GM12864 (cell line): ENCODE measurements at places on chromosomes 7 and 10.

- DNase-seq: no peak
Measured at GRCh38 chr10:98251399-98251798, 16.6 kb downstream of the LOXL4 start.

DNA sequence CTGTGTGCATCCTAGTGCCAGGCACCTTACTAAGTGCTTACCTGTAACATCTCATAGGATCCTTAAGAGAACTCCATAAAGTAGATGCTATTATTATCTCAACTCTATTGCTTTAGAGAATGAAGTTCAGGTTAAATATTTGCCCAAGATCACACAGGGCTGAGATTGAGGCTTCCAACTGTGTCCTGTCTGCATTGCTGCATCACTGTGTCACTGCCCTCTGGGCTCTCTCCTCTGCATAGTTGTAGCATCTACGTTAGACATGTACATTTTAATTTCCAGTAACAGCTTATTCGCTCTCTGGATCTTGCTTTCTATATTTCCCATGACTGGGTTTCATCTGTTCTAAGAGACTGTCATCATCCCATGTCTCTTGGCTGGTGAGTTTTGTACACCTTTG lies 63.6 kb upstream of the FZD8 start:
- no peak for DNase-seq

- DNase-seq: no peak
Measured at GRCh38 chr7:70698219-70698832, 433.6 kb upstream of the GALNT17 start.

DNA sequence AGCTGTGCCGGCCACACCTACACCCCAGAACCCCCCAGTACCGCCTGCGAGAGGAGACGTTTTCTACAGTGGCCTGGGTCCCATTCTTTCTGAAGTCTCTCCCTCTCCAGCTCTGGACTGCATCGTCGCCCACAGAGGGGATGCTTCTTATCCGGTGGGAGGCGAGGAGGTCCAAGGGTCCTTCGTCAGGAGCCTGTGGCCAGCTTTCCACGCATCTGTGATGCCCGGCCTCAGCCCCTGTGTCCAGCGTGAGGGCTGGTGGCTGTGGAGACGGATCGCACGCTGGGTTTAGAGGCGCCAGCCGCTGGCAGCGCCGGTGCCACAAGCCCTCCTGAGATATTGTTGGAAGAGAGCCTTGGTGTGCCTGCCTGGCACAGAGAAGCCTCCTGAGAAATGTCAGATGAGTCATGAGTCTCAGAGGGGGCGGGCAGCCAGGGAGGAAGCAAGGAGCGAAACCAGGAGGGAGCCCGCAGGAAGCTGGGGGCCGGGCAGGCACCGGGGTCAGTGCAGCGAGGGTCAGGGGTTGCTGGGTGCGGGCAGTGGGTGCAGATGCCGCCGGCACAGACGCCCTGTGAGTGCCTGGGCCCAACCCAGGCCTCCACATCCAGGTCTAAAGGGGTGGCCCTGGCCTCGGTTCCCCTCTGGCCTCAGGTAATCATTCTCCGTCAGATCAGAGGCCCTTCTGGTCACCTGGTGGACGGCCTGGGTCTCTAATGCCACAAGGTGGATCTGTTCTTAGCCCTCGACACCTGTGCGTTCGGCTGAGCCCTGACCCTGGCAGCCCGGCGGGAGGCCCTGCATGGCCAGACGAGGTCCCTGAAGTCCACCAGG lies 86.0 kb upstream of the DIP2C start:
- no peak for DNase-seq

DNA sequence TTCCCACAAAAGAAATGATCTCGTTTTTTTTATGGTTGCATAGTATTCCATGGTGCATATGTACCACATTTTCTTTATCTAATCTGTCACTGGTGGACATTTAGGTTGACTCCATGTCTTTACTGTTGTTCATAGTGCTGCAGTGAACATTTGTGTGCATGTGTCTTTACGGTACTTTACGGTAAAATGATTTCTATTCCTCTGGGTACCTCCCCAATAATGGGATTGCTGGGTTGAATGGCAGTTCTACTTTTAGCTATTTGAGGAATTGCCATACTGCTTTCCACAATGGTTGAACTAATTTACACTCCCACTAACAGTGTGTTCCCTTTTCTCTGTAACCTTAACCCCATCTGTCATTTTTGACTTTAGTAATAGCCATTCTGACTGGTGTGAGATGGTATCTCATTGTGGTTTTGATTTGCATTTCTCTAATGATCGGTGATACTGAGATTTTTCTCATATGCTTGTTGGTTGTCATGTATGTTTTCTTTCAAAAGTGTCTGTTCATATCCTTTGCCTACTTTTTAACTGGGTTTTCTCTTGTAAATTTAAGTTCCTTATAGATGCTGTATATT lies 37.2 kb downstream of the MKLN1 start:
- no peak for DNase-seq

DNA sequence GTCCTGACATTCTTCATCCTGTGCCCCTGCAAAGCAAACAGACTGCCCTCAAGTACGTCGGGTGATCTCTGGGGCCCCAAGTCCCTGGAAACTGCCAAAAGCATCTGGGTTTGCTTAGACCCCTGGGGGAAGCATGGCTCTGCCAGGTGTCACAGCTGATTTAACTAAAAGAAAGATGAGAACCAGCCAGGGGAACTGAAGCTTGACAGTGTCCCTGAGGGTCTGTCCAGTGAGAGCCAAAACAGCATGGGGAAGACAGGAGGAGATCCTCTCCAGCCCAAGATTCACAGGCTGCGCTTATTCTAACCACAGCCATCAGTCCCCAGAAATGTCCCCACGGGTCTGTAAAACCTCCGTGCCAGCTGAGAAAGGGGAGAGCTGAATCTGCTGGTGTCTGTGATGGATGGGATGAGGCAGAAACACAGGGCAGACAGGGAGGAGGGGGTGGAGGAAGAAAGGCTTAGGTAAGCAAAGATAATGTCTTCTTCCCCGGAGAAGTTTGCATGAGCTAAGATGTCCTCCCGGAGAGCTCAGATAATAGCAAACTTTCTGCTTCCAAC lies 21.3 kb downstream of the CCDC3 start:
- no peak for DNase-seq
